ENCODE measurements at places on chromosomes 6 and 20.

GRCh38 chr6:56756791-56757587 is 114.3 kb upstream of the DST start:
- DNase-seq: no peak

DNA sequence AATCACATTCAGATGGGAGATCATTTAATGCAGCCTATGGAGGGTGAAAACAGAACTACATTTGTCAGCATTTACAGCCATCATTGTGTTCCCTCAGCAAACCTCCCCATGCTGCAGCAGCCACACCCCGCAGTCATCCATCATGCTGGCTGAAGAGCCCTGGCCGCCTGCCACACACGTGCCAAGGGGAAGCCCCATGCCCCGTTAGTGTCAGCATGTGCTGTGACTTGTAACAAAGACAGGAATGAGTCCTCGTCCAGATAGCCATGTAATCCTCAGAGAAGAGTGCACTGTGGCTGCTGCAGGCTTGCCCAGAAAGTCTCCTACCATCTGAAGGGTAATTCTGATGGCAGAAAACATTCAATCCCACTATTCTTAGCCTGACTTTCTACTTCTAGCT is 1097.8 kb downstream of the KIF16B start:
- DNase-seq: no peak

- no peak for DNase-seq
Measured at GRCh38 chr6:125346201-125346925, 44.6 kb upstream of the HDDC2 start.

- no peak for DNase-seq
Measured at GRCh38 chr6:35811699-35811995, 6.5 kb downstream of the LHFPL5 start.

- no peak for DNase-seq
Measured at GRCh38 chr20:11018668-11019170, 344.9 kb upstream of the JAG1 start.

- DNase-seq: no peak
Measured at GRCh38 chr6:34813028-34813713, 21.3 kb downstream of the BLTP3A start.
